ENCODE measurements at places on chromosomes 4 and X. TPM values are rescaled to one million over a fixed set of nuclear protein-coding genes. Genes with fewer than 3 reads are reported as not detected.

The RENBP gene
- total RNA-seq, result 4.4 TPM

The PLRG1 gene
- total RNA-seq, result 37.9 TPM

The PAGE4 gene
- not detected for total RNA-seq

The HS6ST2 gene
- total RNA-seq, result 10.0 TPM

DNA sequence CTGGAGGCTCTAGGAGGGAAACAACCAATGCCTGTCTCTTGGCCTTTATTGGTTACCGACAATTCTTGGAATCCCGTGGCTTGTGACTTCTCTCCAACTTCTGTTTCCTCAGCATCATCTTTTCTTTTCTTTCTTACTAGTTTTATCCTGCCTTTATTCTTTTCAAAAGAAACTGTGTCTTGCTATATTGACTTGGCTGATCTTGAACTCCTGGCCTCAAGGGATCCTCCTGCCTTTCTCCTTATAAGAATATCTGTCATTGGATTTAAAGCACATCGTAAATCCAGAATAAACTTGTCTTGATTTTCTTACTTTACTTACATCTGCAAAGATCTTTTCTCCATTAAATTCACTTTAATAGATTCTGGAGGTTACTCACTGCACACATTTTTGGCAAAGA lies 49.9 kb upstream of the UGT2B10 start:
- no peaks in the 10 kb centered on the region for H3K27me3 ChIP-seq
- no peak overlapping the region for H3K4me3 ChIP-seq
- no peaks in the 10 kb centered on the region for H3K36me3 ChIP-seq
- H3K27ac ChIP-seq, result no peak overlapping the region
- no peaks in the 10 kb centered on the region for H3K4me1 ChIP-seq

Data from psoas muscle (tissue), 8 donors.